Hair follicular keratinocyte (primary cell): ENCODE measurements at places on chromosomes 6 and 20. TPM values are rescaled to one million over a fixed set of nuclear protein-coding genes. Genes with fewer than 3 reads are reported as not detected.

Gene ZNF311
- total RNA-seq = 0.84 and 1.6 TPM in 2 replicates

Gene MEI4
- 0.23 TPM in 1 of 2 replicates, not detected in the other for total RNA-seq

Gene PPP1R3G
- total RNA-seq = 0.04 and 0.23 TPM in 2 replicates

Gene NCOA3
- 14.7 and 25.0 TPM in 2 replicates for total RNA-seq

Gene LINC00237
- not detected in 2 replicates for total RNA-seq

Gene RIPOR3
- 0.04 TPM in 1 of 2 replicates, not detected in the other for total RNA-seq

Gene HRH3
- total RNA-seq = not detected in 2 replicates

Gene BPIFB2
- total RNA-seq = not detected in 2 replicates
